Putamen (tissue), 1 donor: ENCODE measurements at places on chromosomes 6 and 20.

- no peak for DNase-seq
Measured at GRCh38 chr6:96990989-96991388, 66.5 kb downstream of the KLHL32 start.

DNA sequence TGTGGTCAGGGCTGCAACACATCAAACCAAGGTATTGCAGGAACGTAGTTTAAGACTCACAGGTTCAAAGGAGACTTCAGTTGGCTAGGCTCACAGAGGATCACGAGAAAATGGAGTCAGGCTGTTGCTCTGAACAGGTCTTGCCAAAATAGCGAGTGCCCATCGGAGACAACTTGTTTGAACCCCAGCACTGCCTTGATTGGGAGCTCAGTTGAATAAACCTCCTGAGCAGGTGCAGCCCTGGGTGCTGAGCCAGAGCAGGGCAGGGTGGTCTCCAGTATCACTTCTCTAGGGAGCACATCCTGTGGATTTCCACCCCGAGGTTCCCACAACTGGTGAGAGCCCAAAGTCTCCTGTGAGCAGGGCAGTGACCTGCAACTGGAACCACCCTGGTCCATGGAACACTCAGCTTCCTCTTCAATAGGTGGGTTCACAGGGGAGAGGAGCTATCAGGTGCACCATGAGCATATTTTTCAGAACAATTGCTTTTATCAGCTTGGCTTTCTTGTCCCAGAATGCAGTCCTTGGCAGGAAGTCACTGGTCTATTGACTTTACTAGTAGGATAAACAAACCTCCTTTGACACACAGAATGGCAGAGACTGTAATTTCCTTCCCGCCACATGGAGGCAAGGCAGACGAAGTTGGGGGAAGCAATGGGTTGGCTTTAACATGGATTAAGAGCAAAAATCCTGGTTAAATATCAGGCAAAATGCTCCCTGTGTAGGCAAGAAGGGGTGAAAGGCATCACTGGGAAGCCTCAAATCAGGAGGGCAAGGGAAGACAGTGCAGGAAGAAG is 267.7 kb upstream of the FOXQ1 start:
- no peak for DNase-seq

DNA sequence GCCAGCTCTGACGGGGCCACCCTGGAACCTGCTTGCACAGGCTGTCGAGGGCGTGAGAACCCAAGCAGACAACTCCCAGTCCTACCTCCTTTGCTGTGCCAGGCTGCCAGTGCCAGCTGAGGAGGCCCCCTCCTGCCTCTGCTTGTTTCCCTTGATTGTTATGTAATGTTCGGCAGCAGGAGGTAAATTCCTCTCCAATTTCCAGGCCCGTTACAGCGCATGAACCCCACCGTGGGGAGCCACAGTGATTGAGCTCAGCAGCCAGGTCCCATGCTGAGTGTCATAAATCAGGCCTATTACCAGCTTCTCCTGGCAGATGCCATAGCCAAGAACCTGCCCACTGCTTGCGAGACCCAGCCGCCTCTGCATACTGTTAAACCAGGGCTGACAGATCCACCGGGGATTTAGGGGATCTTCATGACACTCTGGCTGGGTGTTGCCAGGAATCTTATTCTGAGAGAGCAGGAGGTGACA is 320.5 kb downstream of the DHX35 start:
- DNase-seq = no peak

DNA sequence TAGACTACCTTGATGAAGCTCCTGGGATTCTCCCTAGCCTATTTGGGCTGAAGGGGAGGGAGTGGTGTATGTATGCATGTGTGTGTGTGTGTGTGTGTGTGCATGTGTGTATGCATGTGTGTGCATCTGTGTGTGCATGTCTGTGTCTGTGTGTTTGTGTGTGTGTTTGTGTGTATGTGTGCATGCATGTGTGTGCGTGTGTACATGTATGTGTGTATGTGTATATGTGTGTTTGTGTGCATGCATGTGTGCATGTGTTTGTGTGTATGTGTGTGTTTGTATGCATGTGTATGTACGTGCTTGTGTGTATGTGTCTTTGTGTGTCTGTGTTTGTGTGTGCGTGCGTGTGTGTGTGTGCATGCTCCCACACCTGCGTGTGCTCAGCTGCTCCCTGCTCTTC is 15.4 kb downstream of the FGD2 start:
- DNase-seq = no peak

GRCh38 chr6:43627008-43627825 is 1.8 kb downstream of the GTPBP2 start:
- DNase-seq = no peak

DNA sequence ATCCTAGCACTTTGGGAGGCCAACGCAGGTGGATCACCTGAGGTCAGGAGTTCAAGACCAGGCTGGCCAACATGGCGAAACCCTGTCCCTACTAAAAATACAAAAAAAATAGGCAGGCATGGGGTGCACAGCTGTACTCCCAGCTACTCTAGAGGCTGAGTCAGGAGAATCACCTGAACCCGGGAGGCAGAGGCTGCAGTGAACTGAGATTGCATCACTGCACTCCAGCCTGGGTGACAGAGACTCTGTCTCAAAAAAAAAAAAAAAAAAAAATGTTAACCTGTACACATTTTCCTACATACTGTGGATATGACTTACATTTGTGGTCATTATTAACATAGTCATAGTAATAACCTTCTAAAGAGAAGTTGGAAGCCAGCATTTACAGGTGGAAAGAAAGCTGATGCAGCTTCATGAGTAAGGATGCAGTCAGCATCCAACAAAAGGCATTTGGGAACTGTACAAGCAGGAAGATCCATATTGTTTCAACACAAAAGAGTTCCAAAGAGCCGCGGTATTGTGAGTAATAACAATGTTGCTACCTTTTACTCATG is 186.2 kb downstream of the GPX5 start:
- DNase-seq = no peak

DNA sequence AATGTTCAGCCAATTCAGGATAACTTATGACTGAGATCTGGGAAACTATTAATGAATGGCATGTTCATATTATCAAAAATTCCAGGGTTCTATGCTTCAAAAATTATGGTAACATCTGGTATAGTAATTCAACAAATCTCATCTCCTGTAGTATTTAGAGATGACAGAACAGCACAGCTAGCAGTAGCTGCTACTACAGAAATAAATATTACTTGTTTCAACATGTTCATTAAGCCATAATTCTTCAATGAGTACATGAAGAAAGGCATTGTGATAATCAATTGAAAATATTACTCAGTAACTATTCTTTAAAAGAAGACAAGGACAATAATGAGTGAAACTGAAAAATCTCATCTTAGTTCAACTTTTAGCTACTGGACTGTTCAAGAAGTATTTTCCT is 66.8 kb downstream of the ATG5 start:
- DNase-seq = no peak

DNA sequence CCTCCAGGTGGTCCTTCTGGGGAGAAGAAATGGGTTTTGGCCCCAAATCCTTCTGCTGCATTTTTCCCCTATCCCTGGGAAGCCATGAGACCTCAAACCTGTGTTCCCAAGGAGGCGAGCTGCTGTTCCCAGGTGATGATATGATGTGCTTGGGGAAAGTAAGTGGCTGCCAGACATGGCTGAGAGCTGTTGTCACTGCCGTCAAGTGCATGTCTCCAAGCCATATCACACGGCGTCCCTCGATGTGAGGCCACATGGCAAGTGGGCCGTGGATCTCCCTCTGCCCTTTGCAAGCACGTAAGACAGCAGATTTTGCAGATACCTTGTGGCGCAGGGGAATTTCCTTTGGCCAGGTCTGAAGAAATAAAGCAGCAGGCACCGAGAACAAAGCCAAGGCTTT is 103.7 kb upstream of the CD93 start:
- no peak for DNase-seq

GRCh38 chr6:4138186-4138585 is 2.8 kb upstream of the ECI2 start:
- DNase-seq = no peak

DNA sequence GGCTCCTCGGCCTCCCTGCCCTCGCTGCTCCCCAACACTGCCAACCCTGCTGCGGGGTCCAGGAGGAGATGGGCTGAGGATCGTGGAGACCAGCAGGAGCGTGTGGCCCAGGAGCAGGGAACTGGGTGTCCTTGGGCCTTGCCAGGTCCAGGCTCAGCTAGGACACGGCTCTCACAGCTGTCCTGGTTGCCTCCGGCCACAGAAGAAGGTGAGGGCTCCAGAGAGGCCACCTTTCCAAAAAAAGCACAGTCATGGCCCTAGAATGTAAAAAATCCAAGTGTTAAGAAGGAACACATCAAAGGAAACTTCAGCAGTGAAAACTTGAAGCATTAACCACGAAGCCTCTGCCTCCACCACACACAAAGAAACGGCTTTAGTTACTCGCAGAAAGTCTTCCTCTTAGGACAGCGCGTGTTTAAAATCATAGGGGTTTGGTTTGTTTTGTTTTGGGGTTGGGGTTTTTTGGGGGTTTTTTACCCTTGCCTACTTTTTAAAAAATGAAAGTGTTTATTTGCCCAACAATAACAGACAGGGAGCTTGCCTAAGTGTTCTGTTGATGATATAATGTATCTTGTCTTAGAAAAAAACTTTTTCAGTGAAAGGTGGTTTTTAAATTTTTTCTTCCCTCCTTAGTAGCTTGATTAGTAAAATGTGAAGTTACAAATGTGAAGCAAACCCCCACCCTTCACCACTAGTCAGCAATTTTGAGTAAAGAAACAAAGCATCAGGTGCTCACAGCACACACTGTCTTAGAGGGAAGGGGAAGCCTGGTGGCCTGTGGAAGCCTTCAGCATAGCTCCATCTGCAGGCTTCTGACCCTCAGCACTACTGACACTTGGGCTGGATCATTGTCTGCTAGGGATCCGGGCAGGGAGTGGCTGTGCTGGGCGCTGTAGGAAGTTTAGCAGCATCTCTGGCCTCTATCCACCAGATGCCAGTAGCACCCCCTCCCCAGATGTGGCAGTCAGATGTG is 60.0 kb downstream of the PTPN1 start:
- no peak for DNase-seq

DNA sequence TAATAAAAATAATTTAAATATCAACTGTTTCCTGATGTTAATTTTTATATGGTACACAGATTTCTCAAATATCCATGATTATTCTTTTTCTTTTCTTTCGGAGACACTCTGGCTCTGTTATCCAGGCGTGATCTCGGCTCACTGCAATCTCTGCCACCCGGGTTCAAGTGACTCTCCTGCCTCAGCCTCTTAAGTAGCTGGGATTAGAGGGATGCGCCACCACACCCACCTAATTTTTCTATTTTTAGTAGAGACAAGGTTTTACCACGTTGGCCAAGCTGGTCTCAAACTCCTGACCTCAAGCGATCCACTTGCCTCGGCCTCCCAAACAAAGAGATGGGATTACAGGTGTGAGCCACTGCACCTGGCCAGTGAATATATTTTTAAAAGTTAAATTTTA is 20.5 kb downstream of the ROMO1 start:
- no peak for DNase-seq

GRCh38 chr20:2402271-2402980 is 21.7 kb downstream of the TGM6 start:
- no peak for DNase-seq

DNA sequence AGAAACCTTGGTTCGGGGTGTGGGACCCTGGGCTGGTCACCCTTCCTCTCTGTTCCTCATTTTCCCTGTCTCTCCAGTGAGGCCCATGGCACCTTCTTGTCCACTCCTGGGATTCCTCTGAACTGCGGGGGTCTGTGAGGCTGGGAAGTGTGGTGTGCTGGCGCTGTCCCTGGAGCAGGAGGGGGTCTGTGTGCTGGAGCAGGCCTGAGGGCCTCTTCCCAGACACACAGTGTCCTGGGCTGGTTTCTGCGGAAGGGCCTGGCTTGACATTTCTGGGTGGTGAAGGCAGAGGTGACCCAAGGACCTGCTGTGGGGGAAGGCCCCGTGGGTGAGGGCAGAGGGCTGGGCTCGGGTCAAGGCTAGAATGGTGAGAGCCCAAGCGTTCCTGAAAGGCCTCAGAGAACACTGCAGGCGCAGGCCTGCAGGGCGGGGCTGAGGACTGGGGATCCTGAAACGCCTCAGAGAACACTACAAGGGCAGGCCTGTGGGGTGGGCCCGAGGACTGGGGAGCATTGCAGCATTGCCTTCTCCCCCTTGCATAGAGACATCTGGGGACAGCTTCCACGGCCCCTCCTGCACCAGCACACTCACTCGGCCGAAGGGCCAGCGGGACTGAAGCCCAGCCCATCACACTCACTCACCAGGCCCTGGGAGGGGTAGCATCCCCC is 10.6 kb upstream of the BAK1 start:
- no peak for DNase-seq

DNA sequence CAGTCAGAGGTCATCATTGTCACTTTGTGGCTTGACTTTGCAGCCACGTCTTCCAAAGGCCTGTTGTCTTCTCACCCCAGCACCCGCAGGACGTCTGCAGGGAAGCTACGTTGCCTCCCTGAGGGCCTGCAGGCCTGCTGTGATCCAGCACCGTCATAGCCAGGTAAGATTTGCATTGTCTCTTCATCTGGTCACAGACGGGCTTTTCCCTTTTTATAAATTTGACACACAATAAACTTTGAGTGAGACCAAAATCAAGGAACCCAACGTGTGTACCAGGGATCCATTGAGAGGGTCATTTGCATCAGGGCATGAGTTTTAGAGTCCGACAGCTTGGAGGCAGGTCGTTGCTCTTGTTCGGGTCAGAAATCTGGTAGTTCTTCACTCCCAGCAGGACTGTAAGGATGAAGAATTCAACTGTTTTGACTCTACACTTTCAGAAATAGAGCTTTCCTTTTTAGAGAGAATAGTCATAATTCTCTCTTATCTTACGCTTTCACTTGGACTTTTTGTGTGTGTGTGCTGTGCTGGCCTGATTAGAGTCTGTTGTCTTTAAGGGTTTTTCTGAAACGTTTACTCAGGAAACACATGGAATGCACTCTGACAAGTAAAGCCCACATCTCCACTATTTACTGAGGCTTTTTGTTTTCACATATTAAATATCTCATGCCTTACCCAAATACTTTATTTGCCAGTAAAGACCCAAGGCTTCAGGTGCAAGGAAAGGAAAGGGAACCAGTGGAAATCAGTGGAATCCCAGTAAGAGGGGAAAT is 177.2 kb upstream of the TAB2 start:
- DNase-seq = no peak

DNA sequence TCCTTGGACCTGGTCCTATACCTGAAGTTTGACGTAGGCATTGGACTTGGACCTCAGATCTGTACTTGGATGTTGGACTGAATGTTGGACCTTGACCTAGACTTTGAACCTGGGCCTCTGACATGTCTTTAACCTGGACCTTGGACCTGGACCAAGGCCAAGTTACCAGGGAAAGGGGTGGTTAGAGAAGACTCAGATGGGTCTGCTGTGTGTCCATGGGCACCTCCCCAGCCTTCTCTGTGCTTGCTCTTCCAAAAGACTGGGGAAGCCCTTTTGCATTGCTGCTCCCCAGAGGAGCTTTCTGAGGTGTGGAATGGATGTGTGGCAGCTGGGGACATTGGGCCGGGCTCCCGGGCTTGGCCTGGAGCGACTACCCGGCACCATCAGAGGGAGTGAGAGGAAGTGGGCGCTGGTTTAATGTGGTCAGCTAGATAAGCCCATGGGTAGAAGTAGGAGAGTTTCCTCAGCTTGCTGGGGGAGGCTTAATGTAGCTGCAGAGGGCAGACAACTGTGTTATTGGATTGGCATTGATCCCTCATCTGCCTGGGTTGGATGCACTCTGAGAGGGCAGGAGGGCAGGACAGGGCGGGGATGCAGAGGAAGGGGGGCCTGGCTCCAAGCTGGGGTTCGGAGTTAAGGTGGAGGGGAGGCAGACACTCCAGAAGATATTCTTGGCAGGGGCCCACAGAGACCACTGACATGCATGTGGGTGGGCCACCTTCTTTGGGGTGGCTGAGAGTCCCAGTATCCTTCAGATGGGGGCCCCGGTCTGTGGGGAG is 4.2 kb downstream of the SCRT2 start:
- no peak for DNase-seq
